ENCODE measurements at places on chromosomes 2 and 18.

- DNase-seq: peak; percentile 62
Measured at GRCh38 chr2:102449370-102449974, 23.6 kb upstream of the SLC9A4 start.

- DNase-seq: no peak
Measured at GRCh38 chr2:43030551-43031307, 195.7 kb downstream of the ZFP36L2 start.

DNA sequence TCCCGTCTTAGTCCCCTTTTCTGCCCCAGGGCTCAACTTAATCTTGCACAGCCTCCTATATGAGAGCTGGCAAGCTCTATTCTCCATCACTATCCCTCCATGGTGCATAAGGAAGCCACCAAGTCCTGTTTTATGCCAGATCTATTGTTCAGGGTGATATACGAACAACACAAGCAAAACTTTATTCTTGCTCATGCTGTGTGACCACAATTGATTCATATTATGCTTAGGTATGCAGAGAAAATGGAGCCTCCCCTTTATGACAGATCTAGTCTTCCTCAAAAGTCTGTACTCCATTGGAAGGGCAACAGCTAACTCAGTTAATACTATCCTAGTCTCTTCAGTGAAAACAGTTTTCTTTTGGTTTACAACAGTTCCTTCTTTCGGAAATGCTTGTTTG, 94.0 kb upstream of the STON1 start:
- no peak for DNase-seq

DNA sequence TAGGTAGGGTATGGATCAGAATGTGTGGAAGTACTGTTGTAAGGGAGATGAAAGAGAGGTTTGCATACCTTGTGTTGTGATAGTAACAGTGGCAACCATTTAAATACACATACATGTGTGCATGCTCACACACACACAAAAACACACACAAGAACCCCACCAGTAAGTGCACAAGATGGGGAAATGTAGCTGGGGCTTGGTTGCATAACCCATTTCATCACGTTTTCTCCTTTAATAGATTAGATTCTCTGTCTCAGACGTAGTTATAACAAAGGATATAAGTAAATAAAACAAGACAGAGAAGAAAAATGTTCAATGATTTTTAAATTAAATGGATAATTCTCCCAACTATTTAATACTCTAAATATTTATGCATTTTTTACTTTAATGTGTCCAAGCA, 13.4 kb downstream of the ARHGAP15 start:
- no peak for DNase-seq

DNA sequence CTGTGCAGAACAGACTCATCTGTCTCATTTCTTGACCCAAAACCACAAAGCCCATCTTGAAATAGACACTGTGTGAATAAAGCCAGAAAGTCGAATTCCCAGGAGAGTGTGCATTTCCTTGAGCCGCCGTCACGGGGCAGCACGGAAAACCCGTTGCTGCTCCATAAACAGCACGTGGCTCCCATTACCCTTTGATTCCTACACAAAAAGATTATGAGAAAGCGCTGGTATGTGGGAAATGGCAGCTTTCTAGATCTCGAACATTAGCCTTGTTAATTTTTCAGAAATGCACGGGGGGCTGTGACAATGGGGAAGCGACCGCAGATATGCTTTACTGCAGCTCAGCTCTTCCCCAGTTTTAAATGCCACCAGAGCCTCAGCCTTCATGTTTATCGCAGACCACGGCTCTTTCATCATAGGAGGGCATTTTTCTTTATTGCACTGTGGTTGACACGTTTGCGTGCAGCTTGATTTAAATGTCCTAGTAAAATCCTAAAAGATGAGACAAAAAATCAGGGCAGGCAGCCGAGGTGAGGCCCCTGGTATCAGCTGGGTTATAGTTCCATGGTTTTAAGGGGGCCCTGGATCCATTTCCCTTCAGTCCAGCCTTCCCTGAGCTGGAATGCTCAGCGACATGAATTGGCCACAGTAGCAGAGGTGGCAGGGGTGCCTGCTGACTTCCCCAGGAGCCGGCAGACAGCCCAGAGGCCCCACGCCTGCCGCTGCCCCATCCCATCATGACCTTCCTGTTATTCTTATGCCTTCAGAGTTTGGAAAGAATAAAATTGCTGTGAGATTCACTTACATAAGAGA, 249.3 kb downstream of the NDUFA10 start:
- DNase-seq: no peak

- no peak for DNase-seq
Measured at GRCh38 chr2:109438773-109439389, 174.9 kb downstream of the SEPTIN10 start.

- no peak for DNase-seq
Measured at GRCh38 chr2:24642351-24642750, 150.8 kb downstream of the PTRHD1 start.

GRCh38 chr18:9008709-9009635, 93.5 kb upstream of the NDUFV2 start:
- DNase-seq: no peak

DNA sequence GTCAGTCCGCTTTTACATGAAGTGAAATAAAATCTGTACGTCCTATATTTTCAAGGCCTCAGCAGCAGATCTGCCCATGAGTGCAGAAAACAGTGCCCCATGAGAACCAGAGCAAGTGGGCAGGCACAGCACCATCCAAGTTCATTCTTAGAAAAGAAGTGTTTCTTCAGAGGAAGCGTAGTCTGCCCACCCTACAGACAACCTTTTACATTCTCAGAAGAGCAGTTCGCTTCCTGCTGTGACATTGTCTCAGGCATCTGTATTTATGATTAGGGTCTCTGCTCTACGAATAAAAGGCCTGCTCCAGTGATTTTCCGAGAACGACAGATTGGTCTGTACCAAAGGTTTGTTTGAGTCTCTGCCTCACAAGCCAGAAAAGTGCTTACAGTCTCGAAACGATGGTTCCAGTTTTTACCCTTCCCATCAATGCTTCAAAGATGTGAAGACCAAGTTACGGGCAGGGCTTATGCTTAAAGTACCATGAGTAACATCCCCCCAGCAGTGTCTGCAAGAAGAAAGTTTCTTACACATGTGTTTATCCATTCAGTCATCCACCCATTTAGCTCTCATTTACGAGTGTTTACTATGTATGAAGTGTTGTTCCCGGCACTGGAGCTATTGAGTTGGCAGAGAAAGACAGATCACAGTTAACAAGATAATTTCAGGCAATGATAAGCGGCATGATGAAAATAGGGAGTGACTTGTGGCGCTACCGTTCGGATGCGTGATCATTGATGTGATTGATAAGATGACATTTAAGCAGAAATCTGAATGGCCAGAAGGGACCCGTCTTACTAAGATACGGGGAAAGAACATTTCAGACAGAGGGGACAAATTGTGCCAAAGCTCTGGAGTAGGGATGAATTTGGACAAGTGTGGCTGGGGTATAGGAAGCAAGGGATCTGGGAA, 31.4 kb upstream of the CTLA4 start:
- no peak for DNase-seq

DNA sequence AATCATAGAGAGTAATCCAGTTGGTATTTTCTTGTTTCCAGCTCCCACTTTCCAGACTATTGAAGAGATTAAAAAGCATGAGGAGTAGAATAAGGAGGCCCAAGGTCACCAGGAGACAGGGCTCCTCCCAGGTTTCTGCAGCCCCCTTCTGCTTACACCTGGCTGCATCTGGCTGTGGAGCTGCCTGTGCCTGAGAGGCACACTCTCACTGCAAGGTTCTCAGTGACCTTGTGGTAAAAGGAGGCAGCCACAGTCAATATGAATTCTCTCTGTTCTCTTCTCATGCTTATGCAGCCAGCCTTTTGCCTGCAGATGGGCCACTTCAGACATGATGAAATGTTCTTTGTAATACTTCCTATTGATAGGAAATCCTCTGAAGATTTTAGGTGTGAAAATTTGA, 233.7 kb downstream of the MYO3B start:
- DNase-seq: no peak

DNA sequence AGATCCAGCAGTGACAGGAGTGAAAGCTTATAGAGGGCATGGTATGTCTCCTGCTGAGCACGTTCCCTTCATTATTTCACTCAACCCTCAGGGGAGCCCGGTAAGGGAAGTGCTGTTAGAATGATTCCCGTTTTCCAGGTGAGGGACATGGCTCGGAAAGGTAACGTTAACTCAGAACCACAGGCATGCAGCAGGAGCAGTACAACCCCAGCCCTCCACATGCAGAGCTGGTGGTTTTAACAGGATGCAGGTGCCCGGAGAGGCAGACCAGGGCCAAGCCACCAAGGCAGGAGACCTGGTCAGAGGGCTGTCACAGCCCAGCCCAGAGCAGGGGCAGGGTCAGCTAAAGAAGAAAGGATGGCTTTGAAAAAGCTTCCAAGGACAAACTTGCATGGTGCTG, 268.5 kb downstream of the SH3BP4 start:
- no peak for DNase-seq

DNA sequence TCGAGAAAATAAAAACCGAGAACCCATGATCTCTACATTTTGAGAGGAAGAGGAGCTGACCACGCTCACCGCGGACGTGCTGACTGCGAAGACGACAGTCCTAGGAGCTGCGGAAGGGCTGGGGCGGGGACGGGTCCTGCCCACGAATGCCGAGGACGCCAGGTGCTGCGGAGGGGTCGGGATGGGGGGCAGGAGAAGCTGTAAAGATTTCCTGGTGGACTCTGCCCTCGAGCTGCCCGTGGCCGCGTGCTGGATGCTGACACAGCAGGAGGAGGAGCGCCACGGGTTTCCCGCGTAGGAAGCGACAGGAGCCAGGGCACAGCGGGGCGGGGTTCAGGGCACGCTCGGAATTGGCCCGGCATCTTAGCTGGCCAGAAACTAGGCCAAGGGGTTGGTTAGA, 22.2 kb downstream of the ZSCAN30 start:
- no peak for DNase-seq

DNA sequence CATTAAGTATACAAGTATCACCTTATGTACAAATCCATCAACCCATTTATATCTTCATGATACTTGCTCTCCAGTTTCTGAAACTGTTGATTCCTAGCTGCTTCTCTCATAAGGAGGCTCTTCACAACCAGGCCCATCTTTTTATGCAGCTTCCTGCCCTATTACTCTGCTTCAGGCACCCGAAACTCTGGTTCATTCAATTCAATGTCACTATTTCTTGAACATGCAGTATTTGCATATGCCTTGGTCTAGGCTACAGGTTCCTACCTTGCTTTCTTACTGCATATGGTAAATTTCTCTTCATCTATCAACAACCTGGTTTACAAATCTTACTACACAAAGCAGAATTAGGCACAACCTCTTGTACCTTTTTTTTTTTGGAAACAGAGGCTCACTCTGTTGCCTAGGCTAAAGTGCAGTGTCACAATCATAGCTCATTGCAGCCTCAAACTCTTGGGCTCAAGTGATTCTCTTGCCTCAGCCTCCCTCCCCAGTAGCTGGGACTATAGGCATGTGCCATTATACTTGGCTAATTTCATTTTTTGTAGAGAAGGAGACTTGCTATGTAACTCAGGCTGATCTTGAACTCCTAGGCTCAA, 2.7 kb upstream of the CDKL4 start:
- DNase-seq: no peak

GRCh38 chr2:38454081-38454480, 77.0 kb upstream of the ATL2 start:
- DNase-seq: no peak

DNA sequence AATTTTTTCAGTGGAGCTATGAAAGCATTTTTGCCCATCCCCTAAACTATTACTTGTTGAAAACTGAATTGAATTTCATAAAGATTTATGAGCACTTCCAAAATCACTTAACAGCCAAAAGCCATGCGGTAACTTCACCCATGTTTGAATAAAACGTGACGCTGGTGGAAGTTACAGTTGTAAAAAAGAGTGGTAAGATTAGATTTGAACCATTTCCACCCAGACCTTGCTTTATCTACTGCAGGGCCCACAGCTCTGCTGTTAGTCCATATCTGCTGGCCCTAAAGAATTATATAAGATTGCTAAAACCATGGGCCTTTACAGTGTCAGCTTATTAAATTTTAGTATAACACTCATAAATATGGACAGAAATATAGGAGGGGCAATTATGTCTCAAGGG, 15.5 kb upstream of the ITGA4 start:
- DNase-seq: no peak

- no peak for DNase-seq
Measured at GRCh38 chr2:75003276-75003675, 44.8 kb downstream of the POLE4 start.

GRCh38 chr2:2243666-2244065, 87.4 kb downstream of the MYT1L start:
- DNase-seq: no peak

DNA sequence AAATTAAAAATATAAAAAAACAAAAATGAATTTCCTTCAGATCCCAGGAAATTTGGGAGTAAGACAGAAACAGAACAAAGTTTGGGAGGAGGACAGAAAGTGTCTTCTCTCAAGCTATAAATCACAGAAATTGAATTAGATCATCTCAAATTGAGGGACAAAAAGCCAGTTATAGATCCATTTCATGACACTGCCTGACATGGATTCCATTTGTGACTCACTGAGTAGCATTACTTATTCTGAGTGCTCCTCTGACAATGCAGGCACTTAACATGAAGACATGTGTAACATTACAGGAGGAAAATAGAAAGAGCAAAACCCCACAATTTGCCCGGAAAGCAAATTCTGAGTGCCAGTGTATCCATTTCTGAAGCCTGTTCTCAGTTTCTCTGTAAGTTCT, 63.9 kb upstream of the CREB1 start:
- DNase-seq: no peak

DNA sequence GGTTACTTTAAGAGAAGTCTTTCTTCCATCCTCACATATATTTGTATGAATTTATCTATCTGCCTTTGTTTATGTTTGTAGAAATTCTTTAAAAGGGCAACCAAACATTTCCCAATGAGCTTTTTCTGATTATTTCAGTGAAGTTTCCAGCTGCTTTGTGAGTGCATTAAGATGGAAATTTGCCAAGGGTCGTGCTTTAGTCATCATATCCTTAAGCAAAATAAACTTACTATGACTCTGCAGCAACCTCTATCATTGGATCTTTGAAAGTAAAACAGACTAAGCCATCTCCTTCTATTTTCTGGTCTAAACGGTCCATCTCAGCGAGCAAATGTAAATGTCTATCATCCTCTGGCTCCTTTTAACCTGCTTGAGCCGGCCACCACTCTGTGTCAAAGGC, 489.3 kb downstream of the SOX11 start:
- no peak for DNase-seq

- no peak for DNase-seq
Measured at GRCh38 chr18:34083910-34084535, 140.7 kb downstream of the NOL4 start.

DNA sequence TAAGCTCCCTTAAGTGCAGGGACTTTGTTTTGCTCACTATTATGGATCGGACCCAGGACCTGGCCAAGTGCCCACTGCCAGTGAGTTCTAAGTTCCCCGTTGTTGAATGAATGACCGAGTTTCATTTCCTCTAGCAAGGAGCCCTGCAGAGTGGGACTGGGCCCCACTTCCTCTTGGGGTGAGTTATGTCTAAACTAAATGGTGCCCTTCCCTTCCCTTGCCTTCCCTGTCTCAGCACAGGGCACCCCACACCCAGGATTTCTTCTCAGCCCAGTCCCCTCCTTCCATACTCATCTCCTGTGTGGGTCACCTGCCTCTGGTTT, 195.3 kb upstream of the HS6ST1 start:
- no peak for DNase-seq

GRCh38 chr18:62847081-62847480, 131.7 kb downstream of the PHLPP1 start:
- no peak for DNase-seq

GRCh38 chr18:59744271-59744721, 47.1 kb upstream of the CCBE1 start:
- no peak for DNase-seq
